ENCODE measurements at places on chromosomes 7 and 10. TPM values are rescaled to one million over a fixed set of nuclear protein-coding genes. Genes with fewer than 3 reads are reported as not detected.

Gene CBLL1
- 38.2 TPM for polyA plus RNA-seq

Gene UFSP1
- polyA plus RNA-seq: 5.1 TPM

Gene PAPSS2
- 82.3 TPM for polyA plus RNA-seq

Gene OPN4
- not detected for polyA plus RNA-seq

Gene NPC1L1
- polyA plus RNA-seq: not detected

Gene LIPN
- not detected for polyA plus RNA-seq

Measured in GM23248 (cell line).